CD4-positive, alpha-beta T cell treated with Interleukin-12 subunit alpha and Interleukin-12 subunit beta, for 1 hour (primary cell): ENCODE measurements at places on chromosomes 3 and 15.

- DNase-seq: no peak
These were observed 470.4 kb upstream of the ROBO1 start for GRCh38 chr3:80238152-80238551.

DNA sequence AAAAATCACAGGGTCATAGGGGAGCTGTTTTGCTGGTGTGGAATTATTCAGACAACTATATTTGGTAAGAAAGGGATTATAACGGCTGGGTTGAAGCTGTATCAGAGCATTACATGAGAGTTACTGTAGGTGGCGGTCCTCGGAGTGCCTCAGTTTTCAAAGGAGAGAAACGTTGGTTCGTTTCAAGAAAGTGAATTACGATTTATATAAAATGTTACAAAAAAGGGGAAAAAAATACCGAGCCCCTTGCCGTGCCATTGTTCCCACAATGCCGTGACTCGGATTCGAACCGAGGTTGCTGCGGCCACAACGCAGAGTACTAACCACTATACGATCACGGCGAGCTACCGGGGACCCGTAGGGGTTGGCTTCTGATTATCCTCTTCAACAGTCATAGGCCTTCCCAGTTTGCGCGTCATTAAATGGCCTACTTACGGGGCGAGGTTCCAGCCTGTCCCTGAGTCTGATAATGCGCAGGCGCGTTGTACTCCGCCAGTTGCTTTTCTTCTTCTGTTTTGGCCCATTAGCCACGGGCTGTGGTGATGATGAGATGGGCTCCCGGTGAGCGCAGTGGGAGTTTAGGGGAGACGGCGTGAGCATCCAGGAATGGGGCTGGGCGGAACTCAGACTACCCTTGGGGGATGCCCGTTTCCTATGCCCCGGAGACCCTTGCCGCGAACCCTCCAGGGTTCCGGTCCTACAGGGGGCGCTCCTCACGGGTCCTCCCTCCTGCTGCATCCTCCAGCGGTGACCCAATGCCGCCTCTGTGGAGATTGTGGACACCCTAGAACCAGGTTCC is 10.8 kb upstream of the SHF start:
- DNase-seq: peak; percentile 98

DNA sequence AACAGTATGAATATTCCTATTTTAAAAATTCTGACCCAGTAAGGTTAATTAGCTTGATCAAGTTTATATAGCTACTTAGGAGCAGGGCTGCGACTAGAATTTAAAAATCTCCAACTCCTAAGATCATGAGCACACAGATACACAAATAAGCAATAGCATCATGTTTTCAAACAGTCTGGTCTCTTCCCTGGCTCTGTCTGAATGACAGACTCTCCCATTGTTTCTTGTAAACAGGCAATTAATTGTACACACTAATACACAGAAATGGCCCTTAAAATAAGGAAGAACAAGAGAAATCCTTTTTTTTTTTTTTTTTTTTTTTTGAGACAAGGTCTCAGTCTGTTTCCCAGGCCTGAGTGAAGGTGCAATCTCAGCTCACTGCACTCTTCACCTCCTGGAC is 1064.4 kb upstream of the CFAP20DC start:
- DNase-seq: no peak

- DNase-seq: no peak
These were observed 1.6 kb upstream of the DNAH1 start for GRCh38 chr3:52314489-52314888.

DNA sequence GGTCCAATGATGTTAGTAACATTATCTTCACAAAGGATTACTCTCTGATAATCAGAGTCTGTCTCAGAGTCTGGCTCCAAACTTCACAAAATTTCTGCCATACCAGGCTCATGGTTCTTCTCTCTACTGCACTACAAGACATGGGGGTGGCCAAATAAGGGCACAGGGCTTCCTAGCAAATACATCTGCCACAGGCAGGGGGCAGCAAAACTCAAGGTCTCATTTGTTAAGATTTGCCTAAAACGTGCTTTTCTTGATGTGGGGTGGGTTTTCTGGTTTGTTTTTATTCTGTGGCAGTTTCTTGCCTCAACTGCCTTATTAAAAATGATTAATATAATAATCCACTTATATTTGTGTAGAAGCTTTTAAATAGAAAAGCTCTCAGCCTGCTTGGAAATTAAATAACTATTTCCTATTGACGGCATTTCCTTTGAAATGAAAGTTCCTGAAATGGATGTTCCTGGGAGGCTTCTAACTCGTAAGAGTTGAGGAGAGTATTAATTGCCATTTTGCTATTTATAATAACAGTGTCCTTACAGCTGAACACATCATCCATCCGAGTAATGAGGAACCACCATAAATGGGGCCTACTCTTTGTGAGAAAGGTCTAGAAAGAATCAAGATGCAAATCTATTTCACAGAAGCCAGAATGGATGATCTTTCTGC is 53.8 kb downstream of the SST start:
- DNase-seq: peak; percentile 54

DNA sequence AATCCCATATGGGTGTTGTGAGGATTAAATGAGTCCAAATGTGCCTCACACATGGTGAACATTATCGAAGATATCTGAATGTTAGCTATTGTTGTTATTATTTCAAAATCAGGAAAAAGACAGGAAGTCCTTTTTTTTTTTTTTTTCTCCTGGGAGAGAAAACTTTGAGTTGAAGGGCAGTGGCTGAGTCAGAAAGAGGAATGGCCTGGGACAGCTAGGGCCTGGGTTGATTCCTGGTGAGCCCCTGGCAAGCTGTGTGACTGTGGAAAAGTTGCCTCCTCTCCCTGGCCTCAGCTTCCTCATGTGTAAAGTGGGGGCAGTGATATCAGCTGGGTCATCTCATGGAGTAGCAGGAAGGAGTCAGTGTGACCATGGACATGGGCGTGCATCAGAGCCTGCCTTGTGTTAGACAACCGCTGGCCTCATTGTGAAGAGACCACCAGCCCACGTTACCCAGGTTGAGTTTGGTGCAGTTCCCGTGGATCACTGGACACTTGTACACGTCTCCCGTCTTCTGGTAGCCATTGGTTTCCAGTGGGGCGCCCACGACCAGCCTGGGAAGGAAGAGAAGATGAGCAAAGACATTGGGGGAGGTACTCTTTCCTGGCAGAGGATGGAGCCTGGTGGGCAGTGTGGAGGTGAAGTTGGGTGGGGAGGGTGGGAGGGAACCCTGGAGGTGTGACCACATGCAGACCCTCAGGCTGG is 63.1 kb downstream of the ITGA11 start:
- DNase-seq: no peak

DNA sequence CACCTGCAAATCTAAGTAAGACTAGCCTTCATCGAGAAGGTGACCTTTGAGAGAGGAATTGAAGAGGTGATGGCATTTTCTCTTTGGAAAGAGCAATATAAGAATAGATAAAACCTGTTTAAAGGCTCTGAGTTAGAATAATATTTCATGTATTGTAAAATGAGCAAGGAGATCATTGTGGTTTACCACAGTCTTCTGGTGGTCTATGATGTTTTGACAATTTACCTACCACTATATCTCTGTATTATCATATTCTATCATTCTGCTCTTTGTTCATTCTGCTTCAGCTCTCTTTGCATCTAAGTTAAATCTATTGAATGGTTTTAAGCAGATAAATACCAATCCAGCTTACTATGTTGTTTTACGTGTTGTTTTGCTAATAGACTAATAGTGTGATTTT is 982.3 kb downstream of the SI start:
- DNase-seq: no peak

DNA sequence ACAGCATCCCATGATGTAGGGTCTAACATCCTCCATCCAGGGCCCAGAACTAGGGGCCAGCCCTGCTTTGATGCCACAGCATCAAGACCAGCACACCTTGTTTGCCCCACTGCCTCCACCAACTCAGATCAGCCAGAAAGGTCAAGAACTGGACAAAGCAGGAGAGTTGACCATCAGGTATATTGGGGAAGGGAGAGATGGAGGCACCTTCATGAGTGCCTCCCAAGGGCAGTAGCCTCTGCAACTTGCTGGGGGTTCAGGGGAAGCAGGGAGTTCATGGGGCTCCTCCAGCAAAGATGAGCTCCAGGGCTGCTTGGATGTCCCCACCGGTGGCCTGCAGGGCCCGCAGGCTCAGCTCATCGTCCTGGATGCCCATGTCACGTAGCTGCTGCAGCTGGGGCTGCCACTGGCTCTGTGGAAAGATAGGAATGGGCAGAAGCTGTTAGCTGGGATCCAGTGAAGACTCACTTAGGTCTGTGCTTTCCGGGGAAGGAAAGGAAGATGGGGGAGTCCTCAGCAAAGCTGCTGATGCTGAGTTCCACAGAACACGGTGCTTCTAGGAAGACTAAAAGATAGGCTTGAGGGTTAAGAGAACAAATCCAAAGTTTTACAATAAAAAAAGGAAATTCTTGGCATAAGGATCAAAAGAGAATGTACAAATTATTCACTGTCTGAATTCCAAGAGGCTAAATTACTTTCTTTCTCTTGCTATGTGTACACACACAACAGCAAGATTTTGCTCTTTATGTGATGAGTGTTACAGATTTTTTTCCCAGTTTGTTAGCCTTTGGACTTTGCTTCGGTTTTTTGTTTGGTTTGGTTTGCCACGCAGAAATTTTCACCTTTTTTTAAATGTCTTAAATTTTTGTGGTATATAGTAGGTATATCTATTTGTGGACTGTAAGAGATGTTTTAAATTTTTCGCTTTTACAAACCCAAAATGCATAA is 12.3 kb upstream of the SEMA7A start:
- DNase-seq: no peak

DNA sequence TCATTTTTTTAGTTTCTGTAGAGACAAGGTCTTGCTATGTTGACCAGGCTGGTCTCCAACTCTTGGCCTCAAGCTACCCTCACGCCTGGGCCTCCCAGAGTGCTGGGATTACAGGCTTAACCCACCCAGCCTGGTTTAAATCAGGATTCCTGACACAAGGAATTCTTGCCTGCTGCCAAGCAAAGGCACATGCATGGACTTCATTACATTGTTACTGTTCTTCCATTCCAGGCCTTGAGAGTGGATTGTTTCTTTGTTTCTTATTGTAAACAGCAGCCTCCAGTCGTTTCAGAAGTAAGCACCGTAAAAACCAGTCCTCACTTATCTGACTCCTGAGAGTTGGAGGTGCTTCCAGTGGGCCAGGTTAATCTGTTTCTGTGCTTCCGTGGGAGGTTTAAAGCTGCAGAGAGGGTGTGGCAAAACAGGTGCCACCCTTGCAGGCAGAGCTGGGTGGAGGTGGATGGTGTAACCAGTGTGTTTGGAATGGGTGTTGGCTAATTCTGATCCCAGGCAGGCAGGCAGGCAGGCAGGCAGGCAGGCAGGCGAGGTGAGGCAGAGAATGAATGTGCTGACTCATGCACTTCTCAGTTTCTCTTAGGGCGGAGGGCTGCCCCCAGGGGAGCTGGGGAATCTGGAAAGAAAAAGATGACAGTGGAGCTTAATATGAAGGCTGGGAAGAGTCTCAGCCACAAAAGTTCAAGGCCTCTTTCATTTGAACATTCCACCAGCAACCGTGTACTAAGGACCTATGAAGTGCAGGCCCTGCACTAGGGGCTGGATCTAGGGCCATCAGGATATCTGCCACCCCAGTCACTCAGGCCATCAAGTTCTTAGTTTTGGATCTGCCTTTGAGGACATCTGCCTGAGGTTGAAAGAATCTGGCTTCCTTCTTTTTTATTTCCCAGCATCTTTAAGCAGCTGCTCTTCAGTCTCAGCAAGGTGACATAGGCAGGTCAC is 37.0 kb upstream of the CDCP1 start:
- DNase-seq: no peak

DNA sequence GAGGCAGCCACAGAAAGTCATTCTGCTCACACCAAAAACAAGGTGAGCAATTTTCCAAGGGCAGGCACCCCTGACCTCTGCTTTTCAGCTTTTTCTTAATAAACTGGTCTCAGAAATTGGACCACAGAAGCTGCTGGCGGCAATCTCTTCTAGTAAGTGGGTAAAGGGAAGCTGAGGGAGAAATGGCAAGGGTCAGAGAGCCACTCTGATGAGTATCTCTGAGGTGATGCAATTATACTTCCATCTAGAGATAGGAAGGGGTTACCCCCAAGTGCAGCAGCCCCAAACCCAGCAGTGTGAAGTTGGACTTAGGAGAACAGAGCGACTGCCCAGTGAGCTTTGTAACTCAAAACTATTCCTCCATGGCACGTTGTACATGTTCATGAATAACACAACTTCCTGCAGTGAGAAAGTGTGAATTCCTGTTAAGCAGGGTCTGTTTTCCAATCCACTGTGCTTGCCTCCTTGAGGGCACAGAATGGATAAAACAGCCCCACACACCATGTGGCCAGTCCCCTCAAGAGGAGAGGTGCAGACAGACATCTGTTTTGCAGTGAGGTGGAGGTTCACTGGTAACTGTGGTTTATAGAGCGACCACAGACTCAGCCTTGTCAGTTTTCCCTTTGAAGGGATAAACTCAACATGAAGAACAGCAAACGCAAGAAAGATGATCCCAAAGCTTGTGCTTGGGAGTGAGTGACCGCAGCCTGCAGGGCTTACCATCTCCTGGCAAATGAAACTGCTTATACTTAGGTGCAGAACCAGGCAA is 683.4 kb upstream of the CFAP20DC start:
- no peak for DNase-seq

DNA sequence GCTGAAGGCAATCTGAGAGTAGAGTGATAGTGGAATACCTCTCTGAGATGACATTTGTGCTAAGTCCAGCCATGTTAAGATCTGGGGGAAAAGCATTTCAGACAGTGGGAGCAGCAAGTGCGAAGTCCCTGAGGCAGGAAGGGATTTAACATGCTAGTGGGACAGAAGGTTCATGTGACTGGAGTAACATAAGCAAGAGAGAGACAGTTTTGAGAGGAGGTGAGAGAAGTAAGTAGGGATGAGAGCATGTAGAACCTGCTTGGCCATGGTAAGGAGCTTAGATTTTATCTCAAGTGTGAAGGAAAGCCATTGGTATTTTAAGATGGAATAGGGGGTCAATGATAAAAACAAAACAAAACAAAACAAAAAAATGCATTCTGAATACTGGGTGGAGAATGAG is 358.6 kb upstream of the KCNH8 start:
- no peak for DNase-seq

DNA sequence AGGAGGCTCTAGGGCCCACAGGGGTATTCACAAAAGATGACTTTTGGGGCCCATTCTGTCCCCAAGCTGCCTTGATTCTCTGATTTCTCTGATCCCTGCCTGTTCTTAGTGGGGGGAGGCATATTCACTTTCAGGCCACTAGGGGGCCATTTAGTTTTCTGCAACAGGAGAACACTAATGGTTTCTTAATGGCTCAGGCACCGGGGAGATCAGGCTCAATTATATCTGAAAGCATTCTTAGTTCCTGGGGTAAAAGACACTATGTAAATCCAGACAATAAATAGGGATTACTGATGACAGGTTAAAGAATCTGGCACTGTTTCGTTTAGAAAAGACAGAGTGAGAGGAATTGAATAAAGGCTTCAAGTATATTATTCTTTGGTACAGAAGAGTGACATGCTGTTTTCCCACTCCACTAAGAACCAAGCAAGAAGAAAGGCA is 2.5 kb upstream of the INAFM2 start:
- peak; percentile 79 for DNase-seq

DNA sequence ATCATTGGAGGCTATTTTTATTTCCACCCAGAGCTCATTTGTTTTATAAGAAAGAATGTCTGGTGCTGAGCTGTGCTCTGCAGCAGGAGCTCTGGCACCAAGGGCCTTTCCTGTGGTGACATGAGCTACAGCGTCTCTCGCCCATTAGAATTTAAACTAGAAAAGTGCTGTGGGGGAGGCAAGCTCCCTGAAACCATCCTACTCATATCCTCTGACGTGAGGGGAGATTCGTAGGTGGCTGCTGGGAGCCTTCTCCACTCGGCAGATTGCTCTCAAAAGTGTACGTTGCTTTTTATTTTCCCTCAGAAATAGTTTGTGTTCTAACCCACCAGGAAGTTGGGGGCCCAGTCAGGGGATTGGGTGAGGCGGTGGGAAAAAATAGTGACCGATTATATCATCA is 76.3 kb upstream of the ARHGEF3 start:
- peak; percentile 27 for DNase-seq

- no peak for DNase-seq
These were observed 216.9 kb downstream of the ROBO2 start for GRCh38 chr3:77256584-77257503.
